ENCODE measurements at places on chromosomes 12 and 14.

GRCh38 chr14:92341791-92342190 lies 18.8 kb downstream of the SLC24A4 start:
- no peak for DNase-seq

DNA sequence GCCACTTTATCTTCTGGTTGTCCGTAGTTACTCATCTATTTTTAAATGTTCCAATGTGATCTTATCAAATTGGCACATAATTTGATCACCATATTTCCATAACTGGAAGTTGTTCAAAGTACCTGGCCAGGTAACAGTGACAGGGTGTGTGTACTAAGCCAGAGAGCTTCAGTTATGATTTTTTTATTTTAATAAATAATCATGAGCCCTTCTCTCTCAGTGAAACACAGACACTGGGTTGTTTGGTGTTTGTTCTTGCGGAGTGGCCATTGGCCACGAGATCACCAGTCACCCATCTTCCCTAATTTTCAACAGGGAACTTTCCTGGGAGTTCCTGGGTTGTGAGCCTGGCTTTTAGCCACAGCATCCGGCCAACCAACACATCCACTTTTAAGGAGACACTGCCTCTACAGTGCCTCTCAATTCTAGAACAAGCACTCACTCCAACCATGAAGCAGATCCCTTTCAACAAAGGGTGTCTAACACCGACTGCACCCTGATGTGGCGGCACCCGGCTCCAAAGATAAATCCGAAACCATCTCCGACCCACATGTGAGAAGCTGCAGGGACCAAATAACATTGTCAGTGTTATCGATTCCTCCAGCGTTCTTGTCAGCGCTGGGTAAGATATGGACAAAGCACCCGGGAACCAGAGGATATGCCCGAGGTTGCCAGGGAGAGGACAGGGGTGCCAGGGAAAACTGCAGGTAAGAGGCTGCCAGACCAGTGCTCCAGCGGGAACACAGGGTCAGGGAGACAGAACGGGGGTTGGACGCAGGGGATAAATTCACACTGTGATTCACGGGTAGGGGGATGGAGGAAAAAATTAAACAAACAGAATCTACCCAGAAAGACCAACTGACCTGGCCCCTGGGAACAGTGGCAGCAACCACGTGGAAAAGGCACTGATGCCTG lies 49.9 kb downstream of the FOXN3 start:
- DNase-seq = no peak

DNA sequence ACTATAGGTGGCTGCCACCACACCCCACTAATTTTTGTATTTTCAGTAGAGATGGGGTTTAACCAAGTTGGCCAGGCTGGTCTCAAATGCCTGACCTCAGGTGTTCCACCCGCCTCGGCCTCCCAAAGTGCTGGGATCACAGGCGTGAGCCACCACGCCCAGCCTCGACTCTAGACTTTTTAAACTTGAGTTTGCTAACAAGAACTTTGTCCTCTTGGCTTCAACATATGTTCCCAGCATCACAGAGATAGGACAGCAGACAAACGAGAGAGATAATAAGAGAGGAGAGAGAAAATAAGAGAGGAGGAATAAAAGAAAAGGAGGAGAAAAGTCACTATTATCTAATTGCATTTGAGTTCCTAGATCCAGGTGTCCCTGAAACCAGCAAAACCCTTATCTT lies 119.1 kb downstream of the CEP83 start:
- DNase-seq = no peak

DNA sequence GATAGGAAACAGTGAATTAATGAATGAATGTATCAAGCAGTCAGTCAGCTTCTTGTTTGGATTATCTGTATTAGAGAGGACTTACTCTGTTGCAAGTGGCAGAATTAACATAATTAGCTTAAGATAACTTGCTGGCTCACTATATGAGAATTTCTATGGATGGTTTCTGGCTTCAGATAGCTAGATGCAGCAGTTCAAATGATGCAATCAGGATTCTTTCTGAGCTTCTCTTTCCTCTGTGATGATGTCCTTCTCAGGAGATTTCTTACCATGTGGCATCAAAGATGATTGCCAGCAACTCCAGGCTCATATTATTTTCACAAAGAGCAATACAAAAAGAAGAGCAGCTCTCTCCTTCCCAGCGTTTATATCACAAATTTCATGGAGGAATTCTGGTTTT lies 30.7 kb downstream of the FRMD6 start:
- no peak for DNase-seq

DNA sequence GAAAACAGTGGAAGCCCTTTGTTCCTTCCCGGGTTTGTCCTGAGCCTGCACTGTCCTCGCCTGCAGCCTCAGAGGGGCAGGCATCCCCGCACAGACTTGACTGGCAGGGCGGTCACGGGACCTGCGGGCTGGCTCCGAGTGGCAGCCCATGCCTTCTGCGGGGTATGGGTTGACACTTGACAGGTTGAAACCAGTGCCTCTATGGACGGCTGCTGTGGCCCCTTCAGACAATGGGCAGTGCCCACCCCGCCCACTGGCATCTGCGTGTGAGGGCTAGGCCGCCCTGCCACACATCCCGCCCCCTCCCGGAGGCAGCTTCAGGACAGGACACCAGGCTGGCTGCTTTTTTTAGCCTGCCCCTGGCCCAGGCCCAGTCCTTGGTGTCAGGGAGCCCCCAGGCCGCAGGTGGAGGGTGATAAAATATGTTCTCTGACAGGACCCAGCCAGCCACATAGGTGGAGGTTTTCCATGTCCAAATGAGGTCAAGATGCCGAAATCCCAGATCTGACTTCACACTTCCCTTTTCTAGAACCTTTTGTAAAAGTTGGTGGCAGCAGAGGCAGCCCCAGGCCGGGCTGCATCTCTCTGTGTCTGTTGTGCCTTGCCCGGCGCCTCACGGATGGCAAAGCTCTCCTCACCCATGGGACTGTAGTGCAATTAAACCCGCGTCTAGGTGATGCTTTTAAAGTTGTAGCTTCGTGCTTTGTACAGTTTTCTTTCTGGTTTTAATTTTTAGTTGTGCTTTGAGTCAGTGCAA lies 10.0 kb downstream of the ANKRD9 start:
- no peak for DNase-seq

DNA sequence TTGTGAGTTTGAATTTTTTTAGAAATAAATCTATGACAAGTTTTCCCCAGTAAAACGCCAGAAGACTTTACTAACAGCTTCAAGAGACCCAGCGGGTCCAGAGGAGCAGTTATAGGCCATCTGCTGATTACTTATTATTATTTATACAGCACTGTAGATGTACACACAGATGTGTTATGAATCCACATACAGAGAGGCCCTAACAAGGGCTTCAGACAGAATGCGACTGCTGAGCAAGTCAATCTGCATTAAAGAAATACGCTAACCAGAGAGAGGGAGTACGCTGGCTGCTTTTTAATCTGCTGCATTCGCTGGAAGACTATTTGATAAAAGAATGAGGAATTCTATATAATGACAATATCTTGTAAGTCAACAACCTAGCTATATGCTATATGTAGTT lies 32.5 kb downstream of the ATF7 start:
- DNase-seq = no peak

DNA sequence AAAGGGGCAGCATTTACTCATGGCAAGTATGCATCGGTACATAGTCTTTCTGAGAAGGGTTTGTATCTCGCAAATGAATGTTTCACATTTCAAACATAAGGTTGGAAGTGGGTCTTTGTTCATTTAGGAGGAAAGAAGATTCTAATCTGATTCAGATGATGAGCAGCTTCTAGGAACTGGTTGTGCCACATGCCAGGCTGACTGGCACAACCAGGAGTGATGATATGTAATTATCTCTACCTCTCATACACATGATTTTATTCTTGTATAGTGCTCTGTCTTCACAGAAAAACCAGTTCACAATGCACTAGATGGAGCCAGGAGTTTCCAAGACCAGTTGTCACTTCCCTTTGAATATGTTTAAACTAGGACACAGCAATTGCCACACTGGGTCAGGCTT lies 13.7 kb upstream of the BEST3 start:
- no peak for DNase-seq

DNA sequence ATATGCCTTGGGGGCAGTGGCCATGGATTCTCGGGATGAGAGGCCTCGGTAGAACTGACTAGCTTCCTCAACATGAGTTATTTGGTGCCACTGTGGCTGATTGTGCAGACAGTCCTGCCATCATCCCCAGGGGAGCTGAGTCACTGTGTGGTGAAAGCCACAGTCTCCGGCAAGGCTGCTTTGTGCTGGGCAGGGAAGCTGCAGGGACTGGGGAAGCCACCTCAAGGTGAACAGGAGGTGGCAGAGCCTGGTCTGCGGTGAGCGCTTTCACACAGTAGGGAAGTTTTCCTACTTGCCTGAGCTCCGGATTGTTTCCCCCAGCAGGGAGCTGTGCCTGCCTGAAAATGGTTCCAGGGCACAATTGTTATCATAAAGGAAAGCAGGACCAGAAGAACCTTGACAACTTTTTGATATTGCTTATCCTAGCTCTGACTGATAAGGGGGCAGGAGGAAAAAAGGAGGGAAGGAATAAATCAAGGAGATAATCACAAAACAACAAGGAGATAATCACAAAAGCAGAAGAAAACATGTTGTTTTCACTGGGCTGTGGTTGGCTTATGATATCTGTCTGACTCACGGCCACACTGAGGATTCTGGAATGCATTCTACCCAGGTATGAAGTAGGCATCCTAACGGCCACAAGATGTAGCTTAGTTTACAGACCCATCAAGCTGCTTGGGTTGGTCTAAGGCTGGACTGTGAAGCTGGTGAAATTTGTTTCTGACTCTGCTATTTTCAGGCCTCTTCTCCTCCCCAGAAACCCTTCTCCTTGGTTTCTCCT lies 32.2 kb upstream of the GNG2 start:
- DNase-seq = peak; percentile 53

DNA sequence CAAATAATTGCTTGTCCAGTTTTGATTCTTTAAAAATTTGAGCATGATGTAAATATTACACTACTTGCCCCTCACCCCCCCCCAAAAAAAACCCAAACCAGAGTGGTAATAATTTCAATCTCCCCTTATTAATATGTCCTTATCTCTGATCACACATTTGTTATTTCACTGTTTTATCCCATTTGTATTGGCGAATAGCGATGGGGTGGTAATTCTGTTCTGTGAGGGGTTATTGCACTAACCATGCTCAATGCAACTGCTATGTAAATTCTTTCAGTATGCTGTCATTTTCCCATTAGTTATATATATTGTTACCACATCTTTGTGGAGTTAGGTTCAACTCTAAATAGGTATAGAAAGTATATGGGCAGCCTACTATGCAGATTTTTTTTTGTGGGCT lies 1.1 kb downstream of the RIMKLB start:
- no peak for DNase-seq

GRCh38 chr12:27711317-27711682 lies 668 bp downstream of the MRPS35 start:
- DNase-seq = peak; percentile 3

GRCh38 chr12:68842784-68843567 lies 35.0 kb downstream of the MDM2 start:
- no peak for DNase-seq

DNA sequence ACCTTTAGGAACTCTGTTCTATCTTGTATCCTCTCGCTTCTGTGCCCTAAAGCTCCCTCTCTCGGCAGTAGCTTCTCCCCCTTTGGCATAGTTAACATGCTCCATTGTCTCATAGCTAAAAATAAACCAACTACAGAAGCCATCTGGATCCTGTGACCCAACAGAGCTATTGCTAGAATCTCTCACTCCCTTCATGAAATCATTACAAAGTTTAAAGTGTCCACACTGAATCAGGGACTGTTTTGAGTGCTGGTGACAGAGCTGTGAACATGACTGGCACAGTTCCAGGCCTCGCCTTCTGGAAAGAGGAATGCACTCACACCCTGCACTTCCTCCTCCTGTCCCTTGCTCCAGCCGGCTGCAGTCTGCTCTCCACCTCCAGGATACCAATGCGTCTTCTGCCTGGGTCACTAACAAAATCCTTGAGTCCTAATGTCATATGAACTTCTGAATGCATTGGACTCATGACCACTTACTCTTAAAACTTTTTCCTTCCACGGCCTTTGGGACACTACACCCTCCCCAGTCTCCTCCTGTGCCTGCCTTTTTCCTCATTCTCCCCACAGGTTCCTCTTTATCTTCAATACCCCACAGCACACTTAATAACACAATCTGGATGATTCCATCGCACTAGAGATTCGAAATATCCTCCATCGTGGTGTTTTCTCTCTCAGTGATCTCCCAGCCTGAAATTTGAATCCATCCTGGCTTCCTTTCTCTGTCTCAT lies 13.2 kb downstream of the PLBD1 start:
- DNase-seq = no peak

DNA sequence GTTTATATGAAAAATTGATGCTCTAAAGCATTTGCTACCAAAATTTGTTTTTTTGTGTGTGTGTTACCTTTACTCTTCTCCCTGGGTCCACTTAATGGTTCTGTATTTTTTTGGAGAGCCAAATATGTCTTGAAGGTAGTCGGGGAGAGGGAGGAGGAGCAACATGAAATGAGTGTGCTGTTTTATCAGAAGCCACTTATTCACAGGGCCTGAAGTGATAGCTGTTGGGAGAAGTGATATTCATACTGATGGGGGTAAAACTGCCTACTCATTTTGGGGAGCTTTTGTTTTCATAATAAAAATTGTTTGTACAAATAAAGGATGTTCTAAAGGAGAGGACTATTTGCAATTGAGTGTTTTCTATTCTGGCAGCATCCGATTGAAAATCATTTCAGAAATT lies 29.2 kb downstream of the CRADD start:
- no peak for DNase-seq

GRCh38 chr12:29639893-29640495 lies 142.5 kb upstream of the OVCH1 start:
- DNase-seq = no peak

- DNase-seq = no peak
These were observed 420.1 kb downstream of the FUT8 start for GRCh38 chr14:65832431-65833266.

DNA sequence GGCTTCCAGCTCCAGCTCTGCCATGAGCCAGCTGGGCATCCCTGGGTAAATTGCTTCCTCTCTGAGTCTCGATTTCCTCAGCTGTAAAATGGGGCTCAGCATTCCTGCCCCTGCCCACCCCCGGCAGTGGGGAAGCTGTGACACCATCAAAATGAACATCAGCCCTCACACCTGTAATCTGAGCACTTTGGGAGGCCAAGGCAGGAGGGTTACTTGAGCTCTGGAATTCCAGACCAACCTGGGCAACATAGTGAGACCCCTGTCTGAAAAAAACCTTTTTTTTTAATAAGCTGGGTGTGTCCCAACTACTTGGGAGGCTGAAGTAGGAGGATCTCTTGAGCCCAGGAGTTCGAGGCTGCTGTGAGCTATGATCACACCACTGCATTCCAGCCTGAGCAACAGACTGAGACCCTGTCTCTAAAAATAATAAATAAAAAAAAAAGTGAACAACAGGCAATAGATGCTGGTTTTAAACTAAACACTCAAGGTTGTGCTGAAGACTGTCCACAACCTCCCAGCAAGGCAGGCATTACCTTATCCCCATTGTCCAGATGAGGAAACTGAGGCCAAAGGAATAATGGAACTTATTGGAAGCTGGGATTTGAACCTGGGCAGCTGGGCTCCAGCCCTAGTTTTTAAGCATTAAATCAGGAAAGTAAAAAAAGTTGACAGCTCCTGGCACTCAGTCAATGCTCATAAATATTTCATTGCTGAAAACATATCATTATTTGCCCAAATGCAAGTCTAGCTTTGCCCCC lies 4.3 kb downstream of the TRPV4 start:
- no peak for DNase-seq

- DNase-seq = peak; percentile 54
These were observed 60.8 kb downstream of the SAMD4A start for GRCh38 chr14:54627540-54628363.
